Activated CD8-positive, alpha-beta memory T cell treated with anti-CD3 and anti-CD28 coated beads, Interleukin-2, amount 50 U/mL, for 48 hours (primary cell): ENCODE measurements at places on chromosomes 12 and 14.

- no peak for DNase-seq
Observed at GRCh38 chr12:108638997-108639822, 5.5 kb upstream of the SELPLG start.

DNA sequence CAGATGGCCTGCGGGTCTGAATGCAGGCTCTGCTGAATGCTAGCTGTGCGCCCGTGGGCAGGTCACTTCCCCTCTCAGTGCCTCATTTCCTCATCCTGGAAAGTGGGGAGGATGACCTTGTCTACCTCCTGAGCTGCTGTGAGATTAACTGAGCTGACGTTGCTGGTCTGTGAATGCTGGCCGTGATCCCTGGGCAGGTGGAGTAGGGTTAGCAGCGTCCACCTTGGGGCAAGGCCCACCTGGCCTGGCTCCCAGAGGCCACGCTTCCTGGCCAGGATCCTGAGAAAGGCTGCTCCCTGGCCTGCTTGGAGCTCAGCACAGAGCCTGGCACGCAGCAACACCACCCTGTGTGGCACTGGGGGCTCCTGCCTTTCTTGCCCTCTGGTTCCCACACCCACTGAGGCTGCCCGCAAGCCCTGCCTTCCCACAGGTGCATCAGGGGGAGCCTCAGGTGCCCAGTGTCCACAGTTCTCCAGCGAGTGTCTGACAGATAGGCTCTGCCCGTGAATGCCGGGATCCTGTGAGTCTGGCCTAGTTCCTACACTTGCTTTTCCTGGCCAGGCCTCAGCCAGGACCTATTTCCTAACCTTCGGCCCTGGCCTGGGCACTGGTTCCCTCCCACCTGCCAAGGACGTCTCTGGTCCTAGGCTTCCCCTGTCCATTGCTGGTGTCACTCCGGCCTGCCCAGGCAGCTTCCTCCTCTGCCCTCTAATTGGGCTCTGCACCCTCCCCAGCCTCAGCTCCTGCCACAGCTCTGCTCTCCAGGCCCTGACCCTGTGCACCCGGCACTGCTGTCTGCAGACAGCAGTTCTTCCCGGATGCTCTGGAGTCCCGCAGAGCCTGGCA lies 37.2 kb upstream of the TDRD9 start:
- no peak for DNase-seq

- DNase-seq, result no peak
Observed at GRCh38 chr12:132597333-132598316, 12.8 kb downstream of the LRCOL1 start.

- no peak for DNase-seq
Observed at GRCh38 chr12:19428246-19428645, 11.0 kb upstream of the AEBP2 start.

GRCh38 chr14:61925043-61925442 lies 162.8 kb downstream of the SNAPC1 start:
- DNase-seq, result no peak

GRCh38 chr12:10563966-10564365 lies 49.4 kb downstream of the MAGOHB start:
- DNase-seq, result no peak

GRCh38 chr12:121673013-121673511 lies 3.6 kb upstream of the MORN3 start:
- no peak for DNase-seq

- no peak for DNase-seq
Observed at GRCh38 chr14:76884853-76885276, 58.7 kb downstream of the LRRC74A start.
